IMR-90 (cell line): ENCODE measurements at places on chromosomes 5 and 9. TPM values are rescaled to one million over a fixed set of nuclear protein-coding genes. Genes with fewer than 3 reads are reported as not detected.
A peak's percentile ranks its signal among the peaks of the same experiment; 100 is the strongest.

DNA sequence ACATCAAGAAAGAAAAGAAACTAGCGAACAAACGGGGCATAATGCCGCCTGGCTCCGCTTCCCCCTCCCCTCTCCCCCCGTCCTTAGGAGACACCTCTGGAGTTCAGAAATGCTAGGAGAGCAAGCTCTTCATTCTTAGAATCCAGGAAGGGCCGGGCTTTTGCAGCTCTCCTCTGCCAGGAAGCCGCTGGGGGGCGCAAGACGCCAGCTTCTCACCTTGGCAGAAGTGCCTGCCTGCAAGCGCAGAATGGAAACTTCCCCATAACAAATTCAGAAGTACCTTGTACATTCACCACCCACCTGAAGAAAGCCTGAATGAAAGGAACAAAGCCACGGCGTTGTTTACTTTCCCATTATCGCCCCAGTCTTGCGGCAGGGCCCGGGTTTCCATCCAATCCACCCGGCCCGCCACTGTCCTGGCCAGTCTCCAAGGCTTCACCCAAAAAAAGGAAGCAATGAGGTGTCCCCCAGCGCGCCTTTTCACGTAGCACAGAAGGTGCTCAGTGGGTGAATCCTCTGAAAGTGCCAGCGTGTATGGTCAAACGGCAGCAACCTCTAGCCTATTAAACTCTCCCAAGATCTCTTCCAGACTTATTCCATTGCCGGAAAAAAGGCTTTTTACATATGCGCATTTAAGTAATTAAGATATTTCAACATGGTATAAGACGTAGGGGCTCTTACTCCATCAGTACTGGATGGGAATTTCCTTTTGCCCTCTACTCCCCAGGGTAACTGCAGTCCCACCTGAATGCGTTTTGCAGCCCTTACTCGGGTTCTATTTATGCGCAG is 1.6 kb upstream of the GADD45G start:
- DNase-seq: peak; percentile 67
- peaks cover 5% of the 10 kb centered on the region for H3K4me1 ChIP-seq

PPP1R26 gene
- 3.8 and 4.4 TPM in 2 replicates for total RNA-seq

DNA sequence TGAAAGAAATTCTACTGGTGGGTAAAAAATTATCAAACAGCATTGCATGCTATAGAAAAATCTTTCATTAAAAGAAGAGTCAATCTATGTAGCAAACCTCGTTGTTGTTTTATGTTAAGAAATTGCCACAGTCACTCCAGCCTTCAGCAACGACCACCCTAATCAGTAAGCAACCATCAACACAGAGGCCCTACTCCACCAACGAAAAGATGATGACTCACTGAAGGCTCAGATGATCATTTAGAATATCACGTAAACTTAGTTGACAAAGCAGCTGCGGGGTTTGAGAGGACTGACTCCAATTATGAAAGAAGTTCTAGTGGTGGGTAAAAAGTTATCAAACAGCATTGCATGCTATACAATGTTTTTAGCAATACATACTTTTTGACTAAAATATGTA is 242.6 kb downstream of the DRD1 start:
- no peak overlapping the region for H3K27ac ChIP-seq
- H3K4me1 ChIP-seq: peaks cover 6% of the 10 kb centered on the region
- H3K4me3 ChIP-seq: no peak overlapping the region
- peak; percentile 61 for DNase-seq
- no peaks in the 10 kb centered on the region; the same call in 1 of the 2 replicates for H3K27me3 ChIP-seq

- H3K27ac ChIP-seq: no peak overlapping the region
- no peaks in the 10 kb centered on the region for H3K36me3 ChIP-seq
- H3K27me3 ChIP-seq: no peaks in the 10 kb centered on the region; the same call in none of the 2 replicates
Measured at GRCh38 chr5:170570476-170570875, 66.7 kb downstream of the KCNIP1 start.

PCA3 gene
- total RNA-seq: not detected in 2 replicates

GRIA1 gene
- total RNA-seq: 1.3 and 1.4 TPM in 2 replicates

DNA sequence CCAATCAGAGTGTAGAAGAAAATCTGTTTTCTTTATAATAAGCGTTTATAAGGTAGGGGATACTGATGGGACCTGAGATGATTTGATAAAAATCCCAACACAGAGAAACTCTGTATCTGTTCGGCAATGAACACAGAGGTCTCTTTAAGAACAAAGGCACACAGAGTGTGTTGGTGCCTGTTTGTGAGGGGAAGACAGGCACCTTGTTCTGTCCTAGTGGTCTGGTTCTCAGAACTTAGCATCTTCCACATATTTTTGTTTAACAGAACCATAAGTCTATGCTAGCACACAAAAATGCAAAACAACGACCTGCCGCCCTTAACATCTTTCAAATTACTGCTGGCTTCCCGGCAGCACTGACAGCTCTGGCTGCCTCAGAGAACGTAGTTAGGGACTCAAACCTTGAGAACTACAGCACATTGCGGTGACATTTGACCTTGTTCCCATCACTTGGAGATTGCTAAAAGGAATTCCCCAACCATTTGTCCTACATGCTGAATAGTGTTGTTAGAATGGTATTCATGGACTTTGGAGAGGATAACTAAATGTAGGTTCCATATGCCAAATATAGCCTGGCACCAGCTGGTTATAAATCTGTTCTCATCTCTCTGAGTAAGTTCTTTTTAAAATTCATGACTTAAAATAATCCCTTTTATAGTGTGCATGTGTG is 871.7 kb upstream of the TYRP1 start:
- no peak overlapping the region for H3K4me3 ChIP-seq
- no peaks in the 10 kb centered on the region for H3K27me3 ChIP-seq
- no peaks in the 10 kb centered on the region for H3K4me1 ChIP-seq
- no peaks in the 10 kb centered on the region for H3K36me3 ChIP-seq
- no peak for DNase-seq
- no peak overlapping the region for H3K27ac ChIP-seq

GRCh38 chr5:22754155-22754554 is 99.0 kb downstream of the CDH12 start:
- H3K27me3 ChIP-seq: no peaks in the 10 kb centered on the region
- DNase-seq: no peak
- H3K4me1 ChIP-seq: no peaks in the 10 kb centered on the region
- H3K4me3 ChIP-seq: no peak overlapping the region

DCTN3 gene
- total RNA-seq: 104 and 122 TPM in 2 replicates

- H3K36me3 ChIP-seq: no peaks in the 10 kb centered on the region
- no peak overlapping the region for H3K4me3 ChIP-seq
- no peaks in the 10 kb centered on the region for H3K27me3 ChIP-seq
Measured at GRCh38 chr9:101094686-101095085, 66.2 kb downstream of the PLPPR1 start.

DAB2IP gene
- total RNA-seq: 5.6 and 6.1 TPM in 2 replicates

DNA sequence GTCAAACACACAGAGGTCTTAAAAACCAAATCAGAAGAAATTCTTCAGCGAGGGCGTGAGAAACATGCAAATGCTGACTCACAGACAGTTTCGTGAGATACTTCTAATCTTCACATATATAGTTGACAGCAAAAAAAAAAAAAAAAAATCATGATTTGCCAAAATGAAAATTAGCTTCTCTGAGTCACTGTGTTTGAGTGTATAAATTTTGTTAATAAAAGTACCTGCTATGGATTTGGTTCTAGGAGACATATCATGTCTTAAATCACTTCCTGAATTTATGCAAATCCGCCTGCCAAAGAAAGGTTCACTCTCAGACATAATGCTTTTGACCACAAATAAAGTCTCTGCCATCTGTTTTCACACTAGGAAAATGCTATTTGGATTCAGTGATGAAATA is 114.3 kb downstream of the SLC1A3 start:
- H3K27me3 ChIP-seq: peaks cover 17% of the 10 kb centered on the region
- H3K27ac ChIP-seq: no peak overlapping the region
- DNase-seq: no peak
- no peaks in the 10 kb centered on the region for H3K4me1 ChIP-seq
- no peaks in the 10 kb centered on the region for H3K36me3 ChIP-seq
- no peak overlapping the region for H3K4me3 ChIP-seq

DNA sequence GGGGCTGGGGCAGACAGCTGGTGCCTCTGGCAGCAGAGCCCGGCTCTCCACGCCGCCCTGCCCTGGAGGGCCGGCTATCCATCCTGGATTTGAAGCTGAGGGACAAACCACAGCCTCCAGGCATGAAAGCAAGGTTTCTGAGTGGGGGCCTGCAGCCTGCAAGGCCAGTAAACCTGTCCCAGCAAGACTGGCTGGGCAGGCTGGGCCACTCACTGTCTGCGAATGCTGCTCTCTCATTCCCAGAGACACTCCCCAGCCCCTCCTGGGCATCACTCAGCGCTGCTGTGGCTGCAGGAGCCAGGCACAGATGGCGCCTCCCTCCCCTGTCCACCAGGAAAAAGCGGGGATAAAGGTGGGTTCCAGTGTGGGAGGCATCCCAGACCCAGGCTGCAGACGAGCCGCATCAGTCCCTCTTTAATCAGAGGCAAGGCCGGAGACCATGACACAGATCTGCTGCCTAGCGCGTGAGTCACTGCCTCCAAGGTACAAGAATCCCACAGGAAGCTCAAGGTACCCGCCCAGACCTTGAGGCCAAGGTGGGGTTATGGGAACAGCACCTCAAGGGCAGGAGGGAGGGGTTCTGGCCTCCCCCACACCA is 118.0 kb downstream of the VAV2 start:
- H3K4me3 ChIP-seq: no peak overlapping the region
- H3K27ac ChIP-seq: no peak overlapping the region; the same call in 1 of the 2 replicates
- no peaks in the 10 kb centered on the region for H3K36me3 ChIP-seq
- H3K27me3 ChIP-seq: no peaks in the 10 kb centered on the region
- peaks cover 17% of the 10 kb centered on the region for H3K4me1 ChIP-seq
- DNase-seq: peak; percentile 70

DNA sequence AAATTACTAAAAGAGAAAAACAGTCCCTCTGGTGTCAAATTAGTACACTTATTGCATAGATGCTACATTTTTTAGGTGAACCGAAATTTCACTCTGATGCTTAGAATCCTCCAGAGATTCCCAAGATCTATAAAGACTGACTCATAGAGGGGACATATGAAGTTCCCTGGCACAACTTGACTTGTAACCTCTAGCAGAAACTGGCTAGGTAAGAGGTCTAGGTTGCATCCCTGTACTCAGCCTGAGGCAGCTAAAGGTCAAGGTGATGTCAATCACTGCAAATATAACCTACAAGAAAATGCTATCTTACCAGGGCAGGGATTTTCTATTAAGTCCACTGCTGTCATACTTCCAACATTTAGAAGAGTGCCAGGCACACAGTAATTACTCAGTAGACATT is 24.2 kb downstream of the HOMER1 start:
- no peak for DNase-seq
- H3K4me1 ChIP-seq: peaks cover 7% of the 10 kb centered on the region
- H3K4me3 ChIP-seq: no peak overlapping the region
- no peak overlapping the region for H3K27ac ChIP-seq

CYLC2 gene
- not detected in 2 replicates for total RNA-seq

GRCh38 chr5:134153657-134154056 is 23.1 kb downstream of the SKP1 start:
- H3K27ac ChIP-seq: no peak overlapping the region
- peaks cover 6% of the 10 kb centered on the region; the same call in 1 of the 2 replicates for H3K4me1 ChIP-seq
- H3K36me3 ChIP-seq: peaks cover 31% of the 10 kb centered on the region

PITX1 gene
- 10.3 and 10.4 TPM in 2 replicates for total RNA-seq

GRCh38 chr9:127131871-127132270 is 9.4 kb upstream of the ANGPTL2 start:
- DNase-seq: peak; percentile 80
- H3K36me3 ChIP-seq: no peaks in the 10 kb centered on the region
- peaks cover 50% of the 10 kb centered on the region for H3K4me1 ChIP-seq
- H3K27me3 ChIP-seq: no peaks in the 10 kb centered on the region

DNA sequence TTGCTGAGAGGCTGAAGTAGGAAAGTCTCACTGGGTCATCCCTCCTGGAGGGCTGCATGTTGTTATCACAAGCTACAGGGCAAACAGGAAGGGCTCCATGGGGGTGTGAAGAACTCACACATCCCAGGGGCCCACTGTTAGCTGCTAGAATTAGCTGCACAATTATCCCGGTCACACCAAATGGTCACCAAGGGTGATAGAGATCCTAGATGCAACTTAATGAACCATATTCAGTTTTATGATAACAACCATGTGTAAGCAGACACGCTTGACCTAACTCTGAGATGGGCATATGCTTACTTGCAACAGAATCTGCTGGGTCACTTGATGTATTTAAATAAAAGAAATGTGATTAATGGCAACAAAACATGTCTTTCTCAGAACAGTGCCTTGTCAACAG is 143.5 kb upstream of the C6 start:
- H3K27ac ChIP-seq: no peak overlapping the region
- H3K4me1 ChIP-seq: no peaks in the 10 kb centered on the region
- no peak for DNase-seq
- H3K27me3 ChIP-seq: no peaks in the 10 kb centered on the region
- no peaks in the 10 kb centered on the region for H3K36me3 ChIP-seq

GRCh38 chr9:134971196-134971595 is 53.5 kb upstream of the FCN1 start:
- H3K27me3 ChIP-seq: peaks cover 7% of the 10 kb centered on the region
- H3K27ac ChIP-seq: no peak overlapping the region
- no peaks in the 10 kb centered on the region; the same call in 1 of the 2 replicates for H3K4me1 ChIP-seq
- no peaks in the 10 kb centered on the region for H3K36me3 ChIP-seq

- no peak overlapping the region for H3K4me3 ChIP-seq
- H3K4me1 ChIP-seq: no peaks in the 10 kb centered on the region
- no peak overlapping the region for H3K27ac ChIP-seq
- H3K27me3 ChIP-seq: no peaks in the 10 kb centered on the region
Measured at GRCh38 chr5:89083791-89084190, 200.8 kb upstream of the MEF2C start.

DNA sequence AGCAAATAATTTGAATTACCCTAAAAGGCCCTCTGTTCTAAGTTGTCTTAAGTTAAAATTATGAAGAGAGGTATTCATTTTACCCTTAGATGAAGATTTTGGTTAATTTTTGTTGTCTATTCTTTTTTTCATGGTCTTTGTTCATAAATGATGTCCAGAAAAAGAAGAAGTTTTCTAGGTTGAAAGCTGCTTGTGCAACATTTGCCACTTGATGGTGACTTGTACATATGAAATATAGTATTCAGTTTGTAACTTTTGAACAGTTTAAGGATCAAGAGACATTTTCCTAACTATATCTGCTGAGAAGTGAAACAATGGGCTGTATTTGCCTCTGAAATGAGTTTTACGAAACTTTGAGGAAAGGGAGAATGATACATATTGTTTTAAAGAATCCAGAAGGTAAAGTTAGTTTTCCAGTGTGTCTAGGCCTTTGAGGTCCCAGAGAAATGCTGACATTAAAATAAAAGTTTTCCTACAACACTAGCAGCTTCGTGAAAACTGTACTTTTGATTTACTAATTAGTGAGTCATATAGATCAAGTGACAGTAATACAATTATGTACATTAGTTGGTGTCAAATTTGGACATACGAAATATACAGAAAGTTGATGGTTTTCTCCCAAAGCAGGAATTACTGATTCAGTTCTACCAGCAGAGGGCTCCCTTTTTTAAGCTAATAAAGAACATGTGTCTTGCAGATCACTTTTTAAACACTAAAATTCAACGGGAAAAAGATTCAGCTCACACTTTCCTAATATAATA is 70.5 kb downstream of the PIK3R1 start:
- no peaks in the 10 kb centered on the region for H3K27me3 ChIP-seq
- H3K4me1 ChIP-seq: peaks cover 10% of the 10 kb centered on the region

GRCh38 chr5:147348046-147348445 is 113.2 kb downstream of the STK32A start:
- peaks cover 7% of the 10 kb centered on the region for H3K27me3 ChIP-seq
- peaks cover 4% of the 10 kb centered on the region; the same call in 1 of the 2 replicates for H3K4me1 ChIP-seq
- H3K27ac ChIP-seq: no peak overlapping the region
- H3K36me3 ChIP-seq: no peaks in the 10 kb centered on the region
